SK-N-DZ (cell line): ENCODE measurements at places on chromosomes 6 and 20.

DNA sequence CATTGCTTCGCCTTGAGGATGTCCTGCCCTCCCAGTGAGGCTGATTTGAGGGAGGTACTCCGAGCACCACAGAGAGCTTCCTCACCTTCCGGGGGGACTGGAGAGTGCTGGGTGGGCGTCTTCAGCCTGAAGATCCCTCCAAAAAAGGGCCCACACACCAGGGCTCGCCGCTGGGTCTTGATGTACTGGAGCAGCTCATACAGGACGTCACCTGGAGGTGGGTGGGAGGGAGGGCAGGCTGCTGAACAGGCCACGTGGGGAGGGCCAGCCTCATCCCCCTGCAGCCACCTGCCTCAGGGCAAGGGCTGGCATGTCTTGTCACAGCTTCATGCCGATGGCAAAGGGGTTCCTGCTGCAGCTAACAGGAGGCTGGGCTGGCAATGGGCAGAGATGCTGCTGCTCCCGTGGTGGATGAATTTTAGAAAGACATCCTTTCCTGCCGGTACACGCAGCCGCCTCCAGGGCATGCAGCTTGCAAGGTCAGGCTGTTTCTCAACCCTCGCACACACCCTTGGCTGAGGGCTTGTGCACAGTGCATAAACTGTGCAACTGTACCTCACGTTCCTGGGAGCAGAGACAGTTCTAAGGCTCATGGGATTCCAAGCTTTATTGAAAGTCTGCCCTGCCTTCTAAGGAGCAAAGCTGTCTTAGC is 14.0 kb downstream of the ETV7 start:
- no peak for DNase-seq

- DNase-seq: no peak
Observed at GRCh38 chr6:128259730-128260685, 260.4 kb downstream of the PTPRK start.

GRCh38 chr20:51738877-51739447 is 29.2 kb downstream of the ATP9A start:
- DNase-seq: no peak

DNA sequence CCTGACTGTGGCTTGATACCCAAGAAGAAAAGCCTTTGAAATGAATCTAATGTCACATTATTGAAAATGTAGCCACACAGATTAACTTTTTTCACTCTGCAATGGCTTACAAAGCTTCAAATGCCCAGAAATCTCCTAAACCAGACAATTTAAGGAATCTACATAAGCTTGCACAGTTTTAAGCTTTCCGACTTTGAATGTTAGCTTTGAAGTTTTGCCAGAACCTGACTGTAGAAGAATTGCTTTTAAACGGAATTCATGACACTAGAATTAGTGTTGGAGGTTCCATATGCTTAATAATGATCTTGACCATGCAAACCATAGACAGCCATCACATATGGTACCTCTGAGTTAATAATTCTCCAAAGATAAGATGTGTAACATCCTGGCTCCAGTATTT is 798.5 kb upstream of the EPHA7 start:
- DNase-seq: no peak

GRCh38 chr6:35635601-35636597 is 52.8 kb downstream of the FKBP5 start:
- no peak for DNase-seq
